ENCODE measurements at places on chromosomes 5 and 9.

DNA sequence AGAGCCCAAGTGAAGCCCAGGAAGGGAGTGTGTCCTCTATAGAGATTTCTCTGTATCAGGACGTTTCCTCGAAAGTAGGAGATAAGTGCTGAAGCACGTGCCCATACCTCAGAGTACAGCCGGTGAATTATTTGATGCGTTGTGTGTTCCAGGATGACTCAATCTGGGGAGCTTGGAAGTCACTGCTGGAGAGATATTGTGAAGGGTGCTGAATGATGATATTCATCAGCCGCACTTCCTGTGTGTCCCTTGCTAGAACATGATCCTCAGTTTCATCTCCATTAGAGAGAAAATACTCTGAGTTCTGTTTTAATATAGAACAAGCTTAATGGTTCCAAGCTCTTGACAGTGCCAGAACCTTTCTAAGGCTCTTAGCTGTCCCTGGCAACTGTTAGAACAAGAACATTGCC is 402.3 kb upstream of the ADAMTSL1 start:
- DNase-seq = peak; percentile 9

DNA sequence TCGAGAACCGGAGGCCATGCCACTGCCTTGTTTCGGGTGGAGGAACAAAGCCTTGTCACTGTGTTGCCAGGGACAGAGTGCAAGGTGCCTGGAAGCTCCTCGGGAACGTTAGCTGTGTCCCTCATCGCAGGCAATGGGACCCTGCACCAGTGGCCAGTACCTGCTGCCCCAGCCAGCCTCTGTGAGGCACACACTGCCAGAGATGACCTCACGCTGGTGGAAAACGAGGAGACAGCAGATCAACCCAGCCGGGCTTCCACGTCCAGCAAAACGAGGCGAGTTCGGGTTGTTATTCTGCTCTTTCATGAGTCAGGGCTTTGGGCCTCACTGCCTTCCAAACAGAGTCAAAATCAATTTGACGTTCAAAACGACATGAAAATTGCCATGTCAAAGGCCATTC is 104.1 kb downstream of the ADAMTS2 start:
- DNase-seq = no peak

DNA sequence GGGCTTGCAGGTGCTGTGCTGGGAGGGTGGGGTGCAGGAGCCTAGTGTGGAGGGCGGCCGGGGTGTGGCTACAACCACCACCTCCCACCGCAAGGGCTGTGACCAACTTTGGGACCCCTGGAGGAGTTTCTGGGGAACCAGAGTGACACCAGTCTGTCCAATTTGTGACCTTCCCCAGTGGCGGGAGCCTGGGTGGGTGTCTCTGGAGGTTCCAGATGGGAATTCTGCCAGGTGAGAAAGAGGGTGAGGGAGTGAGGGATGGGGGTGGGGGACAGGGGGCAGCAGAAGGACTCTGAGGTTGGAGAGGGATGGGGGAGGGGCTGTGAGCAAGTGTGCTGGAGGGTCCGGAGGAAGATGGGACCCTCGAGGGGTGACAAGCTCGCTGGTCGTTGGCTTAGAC is 4.2 kb upstream of the CACNA1B start:
- no peak for DNase-seq

DNA sequence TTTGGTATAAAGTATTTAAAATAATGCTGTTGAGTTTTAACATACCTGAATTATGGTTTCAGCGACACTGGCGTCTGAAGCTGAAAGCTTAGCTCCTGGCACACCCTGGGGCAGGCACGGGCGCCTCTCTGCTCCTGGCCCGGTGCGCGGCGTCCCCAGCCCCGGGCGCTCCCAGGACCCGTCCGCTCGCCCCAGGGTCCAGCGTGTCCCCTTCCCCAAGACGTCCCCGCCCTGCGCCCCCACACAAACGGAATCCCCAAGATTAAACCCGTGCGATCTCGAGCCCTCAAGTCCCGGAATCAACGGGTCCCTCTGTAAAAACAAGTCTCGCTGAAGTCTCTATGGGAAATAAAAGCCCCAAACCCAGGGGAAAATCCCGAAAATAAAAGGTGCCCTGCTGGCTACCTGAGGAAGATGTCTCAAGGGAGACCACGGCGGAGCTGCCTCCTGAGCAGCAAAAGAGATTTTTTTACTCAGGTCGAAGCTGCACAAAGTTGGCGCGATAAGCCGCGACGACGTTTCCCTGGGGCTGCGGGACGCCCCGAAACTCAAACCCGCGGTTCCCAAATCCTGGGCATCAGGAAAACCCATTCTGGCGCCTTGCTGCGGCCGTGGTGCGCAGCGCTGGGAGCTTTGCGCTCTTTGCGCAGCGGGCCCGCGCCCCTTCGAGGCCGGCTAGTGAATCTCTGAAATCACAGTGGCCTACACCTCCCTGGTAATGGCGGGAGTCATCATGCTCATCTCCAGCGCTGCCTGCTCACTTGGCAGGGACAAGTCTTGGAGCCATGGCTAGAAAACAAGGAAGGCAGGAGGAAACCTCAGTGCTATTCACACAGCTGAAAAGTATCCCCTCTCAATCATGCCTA is 6.3 kb upstream of the IFNA8 start:
- no peak for DNase-seq

- DNase-seq = peak; percentile 77
Observed at GRCh38 chr5:125408448-125409233, 662.2 kb upstream of the ZNF608 start.

DNA sequence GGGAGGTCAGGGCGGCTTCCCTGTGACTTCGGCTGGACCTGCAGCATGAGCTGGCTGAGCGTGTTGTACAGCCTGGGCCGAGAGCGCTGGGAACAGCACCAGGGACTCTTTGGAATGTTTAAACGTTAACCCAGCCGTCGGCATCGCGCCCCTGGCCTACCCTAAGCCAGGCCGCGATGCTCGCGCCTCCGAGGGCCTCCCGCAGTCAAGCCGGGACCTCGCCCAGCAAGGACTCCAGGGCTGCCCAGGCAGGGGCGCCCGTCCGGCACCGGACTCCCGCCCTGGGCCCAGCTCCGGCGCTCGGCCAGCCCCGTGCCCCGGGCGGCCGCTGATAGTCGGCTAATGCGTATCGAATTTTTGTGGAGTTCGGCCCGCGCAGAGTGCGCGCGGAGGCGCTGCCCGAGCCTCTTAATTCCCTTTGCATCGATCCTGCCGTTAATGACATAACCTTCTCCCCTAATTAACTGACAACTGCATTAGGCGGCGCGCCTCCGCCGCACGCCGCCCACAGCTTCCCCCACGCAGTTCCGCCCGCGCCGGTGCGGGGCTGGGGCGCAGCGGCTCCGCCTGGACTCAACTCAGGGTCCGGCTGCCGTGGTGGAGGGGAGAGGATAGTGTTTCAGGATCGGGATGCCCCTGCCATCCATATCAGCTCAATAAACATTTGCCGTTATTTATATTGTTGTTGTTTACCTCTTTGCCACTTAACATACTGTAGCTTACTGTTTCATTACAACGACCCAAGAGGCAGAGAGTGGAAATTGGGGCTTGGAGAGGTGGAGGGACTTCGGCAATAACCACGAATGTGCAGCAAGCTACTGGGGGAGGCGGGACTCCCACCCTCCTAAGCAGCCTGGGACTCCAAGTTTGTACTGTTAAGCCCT is 28.8 kb upstream of the CDC23 start:
- DNase-seq = peak; percentile 18

Data from fibroblast of pulmonary artery (primary cell).